Keratinocyte (primary cell): ENCODE measurements at places on chromosomes 7 and 10.

DNA sequence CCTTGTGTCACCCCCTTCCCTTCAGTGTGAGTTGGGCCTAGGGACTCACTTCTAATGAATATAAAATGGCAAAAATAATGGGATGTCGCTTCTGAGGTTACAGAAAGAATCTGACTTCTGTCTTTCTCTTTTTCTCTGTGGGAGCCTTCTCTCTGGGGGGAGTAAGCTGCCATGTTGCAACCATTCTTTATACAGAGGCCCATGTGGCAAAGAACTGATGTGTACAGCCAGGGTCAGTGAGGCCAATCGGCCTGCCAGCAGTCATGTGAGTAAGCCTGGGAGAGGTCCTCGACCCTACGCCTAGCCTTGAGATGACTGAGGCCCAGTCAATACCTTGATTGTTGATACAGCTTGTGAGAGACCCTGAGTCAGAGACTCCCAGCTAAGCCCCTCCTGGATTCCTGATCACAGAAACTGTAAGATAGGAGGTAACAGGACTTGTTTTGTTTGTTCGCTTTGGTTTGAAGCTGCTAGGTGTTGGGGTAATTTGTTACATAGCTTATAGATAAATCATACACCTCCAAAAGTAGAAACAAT lies 1.7 kb downstream of the TCAF1 start:
- H3K4me1 ChIP-seq = peaks cover 15% of the 10 kb centered on the region
- peak overlapping the region; percentile 13 for H3K27ac ChIP-seq
- no peaks in the 10 kb centered on the region for H3K36me3 ChIP-seq
- no peak for DNase-seq
- no peaks in the 10 kb centered on the region for H3K27me3 ChIP-seq
- no peak overlapping the region for H3K4me3 ChIP-seq

DNA sequence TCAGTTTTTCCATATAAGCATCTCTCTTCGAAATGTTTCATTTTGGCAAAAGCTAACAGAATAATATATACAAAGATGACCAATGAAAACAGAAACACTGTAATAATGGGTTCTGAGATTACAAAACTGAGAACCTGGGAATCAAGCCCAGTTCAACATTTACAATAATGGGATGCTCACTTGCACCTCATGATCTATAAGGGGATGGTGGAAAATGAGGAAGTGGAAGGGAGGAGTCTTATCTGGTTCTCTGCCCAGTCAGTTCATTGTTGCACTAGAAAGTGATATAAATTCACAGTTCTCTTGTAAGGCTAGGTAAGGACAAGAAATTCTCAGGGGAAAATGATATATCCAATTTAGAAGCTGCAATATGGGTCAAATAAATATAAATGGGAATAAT lies 31.7 kb upstream of the RHOBTB1 start:
- H3K36me3 ChIP-seq = no peaks in the 10 kb centered on the region
- DNase-seq = no peak
- peaks cover 12% of the 10 kb centered on the region for H3K4me1 ChIP-seq

DNA sequence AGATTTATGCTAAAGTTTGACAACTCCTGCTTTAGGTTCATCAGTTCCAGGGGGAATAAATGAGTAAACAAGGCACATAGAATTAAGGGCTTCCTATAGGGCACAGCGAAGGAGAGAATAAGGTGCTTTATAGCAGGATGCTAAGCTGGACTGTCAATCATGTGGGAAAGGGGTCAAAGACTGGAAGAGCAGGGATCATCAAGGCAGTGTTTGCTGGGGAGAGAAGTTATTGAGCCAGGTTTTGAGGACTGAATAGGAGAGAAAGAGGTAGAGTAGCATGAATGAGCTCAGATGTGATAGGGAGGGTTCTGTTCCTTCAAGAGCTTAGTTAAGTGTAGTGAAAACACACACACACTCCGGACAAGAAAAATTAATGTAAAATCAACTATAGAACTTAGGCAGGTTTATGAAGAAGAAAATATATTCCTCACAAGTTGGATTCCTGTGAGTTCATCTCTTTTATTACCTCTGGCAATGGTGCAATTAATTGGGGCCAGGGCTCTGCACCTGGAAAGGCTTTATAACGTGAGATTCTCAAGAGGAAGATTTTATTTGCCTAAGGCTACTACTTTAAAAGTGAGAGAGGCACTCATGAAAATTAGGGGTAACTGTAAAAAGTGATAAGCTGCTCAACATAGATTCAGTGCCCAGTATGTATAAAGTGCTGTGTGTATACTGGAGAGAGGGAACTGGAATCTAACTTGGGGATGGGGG lies 222.4 kb downstream of the AUTS2 start:
- H3K36me3 ChIP-seq = no peaks in the 10 kb centered on the region
- DNase-seq = no peak
- H3K27ac ChIP-seq = no peak overlapping the region
- H3K27me3 ChIP-seq = no peaks in the 10 kb centered on the region

- H3K4me1 ChIP-seq = no peaks in the 10 kb centered on the region
- H3K4me3 ChIP-seq = no peak overlapping the region
- H3K27ac ChIP-seq = no peak overlapping the region
- no peak for DNase-seq
Measured at GRCh38 chr10:120012566-120012965, 120.0 kb downstream of the SEC23IP start.

DNA sequence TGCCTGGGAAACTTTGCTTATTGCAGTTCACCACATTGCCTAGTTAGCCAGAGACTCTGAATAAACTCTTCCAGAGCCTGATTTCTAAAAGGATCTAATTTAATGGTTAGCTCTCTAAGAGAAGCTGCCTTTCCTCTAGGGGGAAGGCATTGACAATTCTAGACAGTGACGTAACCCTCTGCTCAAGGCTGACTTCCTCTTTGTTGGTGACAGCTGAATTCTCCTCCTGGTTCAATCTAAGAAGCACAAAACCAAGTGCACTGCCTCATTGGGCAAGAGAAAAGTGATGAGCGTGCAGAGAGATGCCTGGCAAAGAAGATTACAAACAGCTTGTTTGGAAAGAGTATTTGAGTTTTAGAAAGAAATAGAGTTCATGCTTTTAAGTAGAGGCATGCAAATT lies 102.7 kb downstream of the MACC1 start:
- H3K27me3 ChIP-seq = no peaks in the 10 kb centered on the region
- no peak overlapping the region for H3K4me3 ChIP-seq
- H3K27ac ChIP-seq = no peak overlapping the region
- no peaks in the 10 kb centered on the region for H3K4me1 ChIP-seq
- H3K36me3 ChIP-seq = no peaks in the 10 kb centered on the region

DNA sequence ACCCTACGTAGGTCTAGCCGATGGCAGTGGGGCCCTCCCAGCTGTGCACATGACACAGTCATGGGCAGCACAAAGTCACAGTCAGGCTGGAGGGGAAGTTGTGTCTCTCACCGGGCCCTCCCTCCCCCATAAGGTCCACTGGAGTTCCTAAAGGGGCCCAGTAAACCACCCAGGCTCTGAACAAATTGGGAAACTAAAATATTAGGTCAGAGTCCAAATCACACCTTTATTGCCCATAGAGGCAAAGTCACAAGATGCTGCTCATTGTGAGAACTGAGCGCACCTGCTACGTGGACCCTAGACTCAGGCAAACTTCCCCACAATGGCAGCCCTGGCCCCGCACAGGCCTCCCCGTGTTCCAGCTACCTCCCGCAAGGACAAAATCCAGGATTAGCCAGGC lies 45.2 kb upstream of the SH2B2 start:
- no peaks in the 10 kb centered on the region for H3K27me3 ChIP-seq
- H3K4me3 ChIP-seq = no peak overlapping the region
- no peak for DNase-seq
- no peaks in the 10 kb centered on the region for H3K4me1 ChIP-seq

DNA sequence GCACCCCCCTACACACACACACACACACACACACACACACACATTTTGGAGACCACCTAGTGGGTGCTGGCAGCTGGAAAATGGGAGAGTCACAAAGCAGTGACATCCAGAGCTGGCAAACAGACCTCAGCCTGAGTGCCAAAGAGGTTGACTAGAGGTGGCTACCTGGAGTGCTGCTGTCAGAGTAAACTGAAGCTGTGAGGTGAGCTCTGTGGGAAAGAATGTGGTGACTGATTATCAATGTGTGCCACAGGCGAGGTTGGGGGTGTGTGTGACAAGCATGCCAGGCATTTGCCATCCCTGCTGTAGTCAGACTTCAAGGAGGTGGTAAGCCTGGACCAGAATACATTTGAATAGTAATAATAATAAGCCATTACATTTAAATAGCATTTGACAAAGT lies 120.6 kb downstream of the SLIT1 start:
- H3K4me1 ChIP-seq = no peaks in the 10 kb centered on the region
- no peak overlapping the region for H3K4me3 ChIP-seq
- no peaks in the 10 kb centered on the region for H3K36me3 ChIP-seq
- DNase-seq = no peak
- H3K27ac ChIP-seq = no peak overlapping the region

DNA sequence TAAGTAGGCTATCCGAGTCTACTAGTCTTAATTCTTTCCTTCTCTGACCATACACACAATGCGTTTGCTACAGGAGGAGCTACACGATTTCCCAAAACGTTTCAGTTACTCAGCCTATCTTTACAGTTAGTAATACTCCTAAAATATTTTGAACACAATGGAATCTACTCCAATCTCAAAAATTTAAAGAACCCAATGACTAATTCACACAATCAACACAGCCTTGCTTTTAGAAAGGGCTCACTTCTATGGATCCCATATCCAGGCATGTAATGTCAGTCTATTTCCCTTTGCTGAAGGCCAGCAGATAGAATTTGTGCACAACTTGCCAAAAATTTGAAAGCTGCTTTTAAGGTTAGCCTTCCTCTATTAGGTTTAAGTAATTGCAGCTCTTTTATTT lies 107.2 kb downstream of the VPS41 start:
- H3K36me3 ChIP-seq = no peaks in the 10 kb centered on the region
- no peaks in the 10 kb centered on the region for H3K27me3 ChIP-seq
- H3K4me3 ChIP-seq = no peak overlapping the region

DNA sequence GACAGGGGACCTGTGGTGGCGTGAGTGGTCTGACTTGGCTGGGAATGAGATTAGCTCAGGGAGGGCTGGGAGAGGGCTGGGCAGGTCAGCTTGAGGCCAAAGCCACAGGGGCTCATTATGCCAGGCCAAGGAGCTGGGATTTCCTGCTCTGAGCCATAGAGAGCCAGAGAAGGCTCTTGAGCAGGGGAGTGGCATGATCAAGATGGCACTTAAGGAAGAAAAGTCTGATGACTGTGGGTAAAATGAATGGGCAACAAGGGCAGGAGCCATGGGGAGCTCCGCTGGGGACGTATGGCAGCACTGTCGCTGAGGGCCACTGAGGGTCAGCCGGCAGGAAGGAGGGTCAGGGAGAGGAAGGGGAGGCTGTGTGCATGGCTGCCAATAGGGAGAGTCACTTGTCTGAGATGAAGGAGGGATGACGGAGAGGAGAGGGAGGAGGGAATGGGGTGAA lies 5.8 kb downstream of the ANTXRL start:
- no peaks in the 10 kb centered on the region for H3K27me3 ChIP-seq
- no peak overlapping the region for H3K27ac ChIP-seq
- DNase-seq = no peak
- no peaks in the 10 kb centered on the region for H3K4me1 ChIP-seq
- H3K4me3 ChIP-seq = no peak overlapping the region

- DNase-seq = peak; percentile 2
- H3K27me3 ChIP-seq = no peaks in the 10 kb centered on the region
- H3K36me3 ChIP-seq = no peaks in the 10 kb centered on the region
- H3K4me3 ChIP-seq = no peak overlapping the region
- H3K4me1 ChIP-seq = peaks cover 10% of the 10 kb centered on the region
Measured at GRCh38 chr7:14639801-14640200, 262.8 kb downstream of the DGKB start.

DNA sequence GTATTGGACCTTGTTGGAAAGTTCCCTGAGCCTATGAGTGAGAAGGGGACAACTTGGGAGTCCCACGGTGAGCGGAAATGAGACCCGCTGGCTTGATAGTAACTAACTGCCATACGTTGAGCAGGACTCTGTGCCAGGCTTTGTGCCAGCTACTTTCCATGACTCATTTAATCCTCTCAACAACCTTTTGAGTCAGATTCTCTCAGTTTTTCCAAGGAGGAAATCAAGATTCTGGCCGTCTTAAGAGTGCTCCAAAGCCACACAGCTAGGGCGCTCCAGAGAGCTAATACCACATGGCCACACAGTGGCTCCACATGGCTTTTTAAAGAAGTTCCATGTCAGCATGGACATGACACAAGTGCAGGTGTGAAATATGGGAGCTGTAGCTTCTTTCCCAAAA lies 55.7 kb downstream of the NOD1 start:
- no peak overlapping the region for H3K4me3 ChIP-seq
- H3K4me1 ChIP-seq = no peaks in the 10 kb centered on the region
- H3K36me3 ChIP-seq = peaks cover 11% of the 10 kb centered on the region
- DNase-seq = no peak

GRCh38 chr10:121138918-121139317 lies 287.8 kb downstream of the WDR11 start:
- H3K4me3 ChIP-seq = no peak overlapping the region
- no peaks in the 10 kb centered on the region for H3K4me1 ChIP-seq
- H3K27me3 ChIP-seq = peaks cover 9% of the 10 kb centered on the region
- no peak overlapping the region for H3K27ac ChIP-seq
- no peak for DNase-seq

- no peak overlapping the region for H3K27ac ChIP-seq
- H3K27me3 ChIP-seq = no peaks in the 10 kb centered on the region
- peaks cover 13% of the 10 kb centered on the region for H3K36me3 ChIP-seq
- H3K4me1 ChIP-seq = no peaks in the 10 kb centered on the region
- no peak overlapping the region for H3K4me3 ChIP-seq
- DNase-seq = no peak
Measured at GRCh38 chr7:158683541-158683940, 21.1 kb downstream of the NCAPG2 start.

DNA sequence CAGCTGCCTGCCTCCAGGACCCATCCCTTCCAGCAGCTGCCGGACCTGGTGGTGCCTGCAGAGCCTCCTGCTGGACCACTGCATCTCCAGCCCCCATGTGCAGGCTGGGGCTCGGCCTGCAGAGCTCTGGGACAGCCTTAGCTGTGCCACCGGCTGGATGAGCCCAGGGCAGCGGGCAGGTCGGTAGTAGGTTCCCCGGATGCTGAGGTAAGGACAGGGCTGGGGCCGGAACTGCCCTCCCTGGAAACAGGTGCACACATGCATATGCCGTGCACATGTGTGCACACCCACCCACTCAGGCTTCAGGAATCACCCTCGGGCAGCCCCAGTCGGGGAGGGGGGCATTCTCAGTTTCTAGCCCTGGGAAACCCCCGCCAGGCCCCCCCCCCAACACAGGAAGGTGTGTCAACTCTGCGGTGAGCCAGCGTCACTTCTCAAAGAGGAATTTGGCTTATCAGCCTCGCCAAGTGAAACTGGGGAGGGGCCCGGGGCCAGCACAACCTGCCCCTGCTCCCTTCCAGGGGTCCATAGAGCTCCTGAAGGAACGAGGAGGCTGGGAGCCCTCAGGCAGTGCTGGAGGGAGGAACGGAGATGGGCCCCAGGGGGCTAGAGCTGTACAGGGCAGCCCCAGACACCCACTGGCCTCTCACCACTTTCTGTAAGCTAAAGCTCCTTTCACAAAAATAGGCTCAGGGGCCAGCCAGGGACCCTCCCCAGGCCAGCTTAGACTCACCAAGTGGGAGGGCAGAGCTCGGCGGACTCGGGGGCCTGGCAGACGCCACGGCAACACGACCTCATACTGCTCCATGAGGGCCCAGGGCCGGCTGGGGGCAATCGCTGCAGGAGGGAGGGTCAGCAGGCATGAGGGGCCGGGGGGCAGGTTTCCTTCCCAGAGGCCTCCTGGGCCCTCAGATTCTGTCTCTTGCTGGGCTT lies 1.7 kb downstream of the ADAM8 start:
- no peaks in the 10 kb centered on the region for H3K27me3 ChIP-seq
- peak overlapping the region; percentile 98 for H3K27ac ChIP-seq
- H3K36me3 ChIP-seq = peaks cover 29% of the 10 kb centered on the region
- H3K4me3 ChIP-seq = peak overlapping the region; percentile 86
- H3K4me1 ChIP-seq = peaks cover 39% of the 10 kb centered on the region
